Stimulated activated CD8-positive, alpha-beta memory T cell treated with anti-CD3 and anti-CD28 coated beads, Interleukin-4, amount 100 ng/mL, for 1 hour (primary cell): ENCODE measurements at places on chromosomes 16 and 17.
A peak's percentile ranks its signal among the peaks of the same experiment; 100 is the strongest.

GRCh38 chr16:77540646-77541045, 105.8 kb upstream of the ADAMTS18 start:
- no peak for DNase-seq

- DNase-seq = peak; percentile 40
Observed at GRCh38 chr16:50681021-50681885, at the start of gene SNX20. TSS of gene SNX20 (minus strand) at chr16:50681312. CDS start at chr16:50677526, 3,786 bp downstream.

DNA sequence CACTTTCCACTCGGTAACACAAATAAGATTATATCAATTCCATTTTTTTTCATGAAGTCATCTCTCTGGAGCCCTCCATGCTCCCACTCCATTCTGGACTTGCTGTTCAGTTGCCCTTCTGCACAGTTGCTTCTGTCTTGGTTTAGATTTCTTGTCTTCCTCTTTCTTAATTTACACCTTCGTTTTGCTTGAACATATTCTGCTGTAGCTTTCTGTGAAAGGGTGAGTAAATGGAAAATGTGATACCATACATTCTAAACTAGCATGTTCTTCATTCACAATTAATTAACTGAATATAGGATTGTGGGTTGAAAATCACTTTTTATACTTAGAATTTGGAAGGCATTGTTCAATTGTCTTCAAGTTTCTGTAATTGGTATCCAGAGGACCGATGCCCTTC, 69.6 kb downstream of the VMP1 start:
- no peak for DNase-seq

DNA sequence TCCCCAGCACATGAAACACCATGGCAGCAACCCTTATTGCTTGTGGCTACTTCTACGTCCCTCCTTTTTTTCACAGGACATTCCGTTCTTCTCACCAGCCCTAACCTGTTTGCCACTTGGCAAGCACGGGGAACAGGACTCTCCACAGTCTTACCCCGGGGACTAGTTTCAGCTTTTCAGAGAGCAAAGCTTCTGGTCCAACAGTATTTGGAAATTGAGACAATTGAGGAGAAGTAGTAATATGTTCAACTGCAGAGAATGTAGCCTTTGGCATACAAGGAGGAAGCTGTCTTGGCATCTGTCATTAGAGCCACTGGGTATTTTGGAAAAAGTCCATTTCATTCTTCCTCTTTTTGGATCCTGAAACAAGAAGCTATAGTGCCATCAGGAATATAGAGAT, 65.7 kb downstream of the MAP2K6 start:
- DNase-seq = no peak

DNA sequence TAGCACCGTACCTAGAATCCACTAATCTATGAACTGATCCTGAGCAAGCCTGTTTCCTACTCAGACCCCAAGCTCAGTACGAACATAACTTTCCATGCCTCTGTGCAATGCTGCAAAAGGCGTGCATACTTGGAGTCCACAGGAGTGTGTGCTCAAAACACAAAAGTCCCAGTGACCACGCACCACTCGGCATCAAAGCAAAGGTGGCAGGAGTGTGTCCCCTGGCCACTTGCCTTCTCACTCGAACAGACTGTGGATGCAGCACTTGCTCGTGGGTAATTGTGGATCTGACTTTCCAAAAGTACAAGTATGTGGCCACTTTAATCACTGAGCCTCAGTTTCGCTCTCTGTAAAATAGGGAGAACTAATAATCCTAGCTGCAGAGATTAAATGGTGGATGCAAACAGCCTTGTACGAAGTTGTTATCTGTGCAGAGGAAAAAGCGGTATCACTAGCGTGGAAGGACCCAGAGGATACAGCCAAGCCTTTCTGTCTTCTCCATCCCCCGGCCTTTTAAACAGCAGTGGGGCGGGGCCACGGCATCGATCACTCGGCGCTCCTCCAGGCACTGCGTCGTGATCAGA, 311 bp upstream of the KDM8 start:
- peak; percentile 76 for DNase-seq

DNA sequence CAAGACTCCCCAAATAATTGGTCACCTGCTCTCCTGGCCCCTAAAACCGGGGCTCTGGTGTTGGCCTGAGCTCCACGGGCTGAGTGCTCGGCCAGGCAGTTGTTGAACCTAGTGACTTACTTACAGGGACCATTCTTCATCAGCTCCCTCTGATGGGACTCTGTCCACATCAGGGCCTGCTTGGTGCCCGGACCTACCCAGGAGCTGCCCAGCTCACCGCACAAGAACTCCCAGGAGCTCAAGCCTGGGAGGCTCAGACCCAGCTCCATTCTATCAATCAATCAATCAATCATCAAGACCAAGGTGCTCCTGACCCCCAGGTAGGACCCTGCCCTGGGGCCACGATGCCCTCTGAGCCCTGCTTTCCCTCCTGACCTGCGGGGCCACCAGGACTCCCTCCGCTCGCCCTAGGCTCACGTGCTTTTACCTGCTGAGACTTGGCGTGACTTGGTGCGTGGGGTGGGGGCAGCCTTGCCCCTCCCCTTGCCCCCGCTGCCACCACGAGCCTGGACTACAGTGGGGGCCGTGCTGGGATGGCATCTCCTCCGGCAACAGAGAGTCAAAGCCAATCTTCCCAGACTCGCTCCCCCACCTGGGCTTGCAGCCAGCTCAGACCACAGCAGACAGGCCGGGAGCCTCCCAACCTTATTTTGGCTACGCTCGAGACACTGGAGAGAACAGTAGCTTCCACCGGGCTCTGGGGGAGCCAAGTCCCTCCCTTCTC, 15.7 kb downstream of the IL34 start:
- no peak for DNase-seq

GRCh38 chr16:17504050-17504449, 33.3 kb upstream of the XYLT1 start:
- DNase-seq = no peak

DNA sequence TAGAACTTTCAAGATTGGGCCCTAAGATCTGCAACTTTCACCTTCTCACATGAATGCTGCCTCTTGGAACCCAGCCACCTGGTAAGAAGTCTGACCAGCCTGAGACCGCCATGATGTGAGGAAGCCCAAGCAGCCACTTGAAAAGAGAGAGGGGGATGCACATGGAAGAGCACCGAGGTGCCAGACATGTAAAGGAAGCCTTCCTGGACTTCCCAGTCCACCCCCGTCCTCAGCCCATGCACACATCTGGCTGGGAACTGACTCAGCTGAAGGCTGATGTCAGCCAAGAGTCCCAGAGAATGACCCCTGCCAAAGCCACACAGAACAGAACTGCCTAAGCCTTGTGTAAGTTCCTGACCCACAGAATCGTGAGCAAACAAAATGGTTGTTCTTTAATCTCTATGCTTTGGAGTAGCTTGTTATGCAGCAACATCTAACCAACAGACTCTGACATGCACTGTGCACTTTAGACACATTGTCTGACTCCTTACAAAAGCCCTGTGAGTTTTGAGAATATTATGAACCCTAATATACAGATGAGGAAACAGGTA, 86.7 kb downstream of the RMI2 start:
- no peak for DNase-seq
